ENCODE measurements at places on chromosomes 2 and 18.

- no peak for DNase-seq
These were observed 5.6 kb downstream of the ATP5MC3 start for GRCh38 chr2:175175896-175176295.

DNA sequence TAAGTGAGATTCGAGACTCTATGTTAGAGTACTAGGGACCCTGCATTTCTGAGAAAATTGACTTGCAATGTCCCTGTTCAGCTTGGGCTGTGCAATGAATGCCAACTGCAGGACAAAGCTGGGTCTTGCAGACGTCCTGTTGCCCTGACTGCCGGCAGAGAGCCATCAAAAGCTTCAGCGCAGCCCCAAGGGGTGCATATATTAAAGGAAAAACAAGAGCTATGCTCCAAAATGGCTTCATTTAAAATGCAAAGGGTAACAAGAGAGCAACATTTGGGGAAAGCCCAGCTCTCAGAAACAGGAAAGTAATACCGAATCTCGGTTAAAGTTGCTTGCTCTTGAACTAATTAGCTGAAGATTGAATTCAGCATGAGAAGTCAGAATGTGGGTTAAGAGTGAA lies 110.9 kb upstream of the PNPT1 start:
- no peak for DNase-seq

DNA sequence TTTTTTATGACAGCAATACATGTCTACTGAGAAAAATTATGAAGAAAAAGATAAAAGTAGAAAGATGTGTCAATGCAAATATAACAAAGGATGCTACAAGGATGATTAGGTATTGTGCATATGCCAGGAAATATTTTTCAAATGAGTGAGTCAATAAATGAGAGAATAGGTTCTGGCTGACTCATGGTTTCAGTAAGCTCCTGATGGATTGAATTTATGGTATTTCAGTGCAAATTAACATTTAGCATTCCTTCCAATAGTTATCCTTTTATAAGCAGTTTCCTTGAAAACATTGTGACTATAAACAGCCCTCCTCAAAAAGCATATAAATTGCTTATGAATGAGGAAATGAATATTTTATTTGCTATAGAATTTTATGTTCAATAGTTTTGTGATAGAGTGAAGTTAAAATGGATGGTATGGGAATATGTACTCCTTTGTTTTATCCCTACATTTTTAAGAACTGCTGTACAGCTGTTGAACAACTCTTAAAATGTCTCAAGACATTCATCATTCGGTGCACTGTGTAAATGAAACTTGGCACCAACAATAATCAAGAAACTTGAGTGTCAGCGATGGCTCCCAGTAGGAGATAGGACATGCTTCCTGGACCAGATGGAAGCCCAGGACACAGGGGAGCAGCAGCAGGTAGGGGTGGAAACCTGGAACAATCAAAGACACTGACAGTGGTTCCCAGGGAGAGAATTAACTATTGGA lies 144.7 kb downstream of the PMAIP1 start:
- DNase-seq: no peak

DNA sequence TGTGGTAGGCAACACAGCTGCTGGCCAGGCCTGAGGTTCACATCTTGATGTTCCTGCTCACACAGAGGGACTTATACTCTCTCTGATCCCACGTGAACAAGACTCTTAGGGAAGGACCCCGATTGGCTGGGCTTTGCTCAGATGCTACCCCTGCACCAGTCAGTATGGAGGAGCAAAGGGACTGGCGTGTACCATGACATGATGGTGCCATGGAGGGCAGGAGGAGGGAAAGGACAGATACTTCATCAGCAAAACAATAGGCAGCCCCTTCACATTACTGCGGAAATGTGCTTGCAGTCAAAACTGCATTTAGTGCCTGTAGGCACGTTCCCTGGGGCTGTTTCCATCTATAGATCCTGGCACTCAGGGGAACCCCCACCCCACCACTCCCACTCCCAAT lies 42.7 kb downstream of the ZFP36L2 start:
- no peak for DNase-seq

GRCh38 chr2:109091526-109091925 lies 37.5 kb upstream of the SH3RF3 start:
- DNase-seq: no peak

GRCh38 chr18:5543773-5544389 lies at the start of gene EPB41L3:
Gene EPB41L3, minus strand, starts transcription at chr18:5543997. Its CDS starts 54,814 bp downstream, at chr18:5489183.
- no peak for DNase-seq

- no peak for DNase-seq
These were observed 950 bp downstream of the KLHL30 start for GRCh38 chr2:238139196-238140039.

DNA sequence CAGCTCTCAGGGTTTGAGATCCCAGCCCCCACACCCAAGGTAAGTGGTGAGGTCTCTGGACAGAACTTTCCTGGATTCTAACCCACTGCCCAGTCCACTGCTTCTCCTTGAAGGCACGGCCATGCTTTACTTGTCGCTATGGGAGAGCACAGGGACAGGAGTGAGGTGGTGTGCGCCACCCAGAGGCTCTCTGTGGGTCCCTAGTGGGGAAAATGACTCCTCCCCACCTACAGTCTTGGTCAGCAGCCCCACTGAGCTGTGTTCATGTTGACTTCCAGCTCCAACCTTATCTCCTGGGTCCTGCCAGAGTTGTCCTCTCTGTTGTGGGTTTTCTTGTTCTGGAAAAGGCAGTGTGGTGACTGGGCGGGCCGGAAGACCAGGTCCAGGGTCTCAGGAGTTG lies 11.1 kb downstream of the TET3 start:
- DNase-seq: no peak

GRCh38 chr2:107376909-107377308 lies 449.8 kb upstream of the RGPD4 start:
- no peak for DNase-seq

GRCh38 chr2:114192362-114192761 lies 250.1 kb upstream of the DPP10 start:
- DNase-seq: no peak

- DNase-seq: no peak
These were observed 45.7 kb upstream of the TCF7L1 start for GRCh38 chr2:85087541-85087940.

- no peak for DNase-seq
These were observed 495.6 kb upstream of the ZEB2 start for GRCh38 chr2:145015561-145015960.

GRCh38 chr2:189049709-189050164 lies 75.6 kb downstream of the COL3A1 start:
- no peak for DNase-seq

DNA sequence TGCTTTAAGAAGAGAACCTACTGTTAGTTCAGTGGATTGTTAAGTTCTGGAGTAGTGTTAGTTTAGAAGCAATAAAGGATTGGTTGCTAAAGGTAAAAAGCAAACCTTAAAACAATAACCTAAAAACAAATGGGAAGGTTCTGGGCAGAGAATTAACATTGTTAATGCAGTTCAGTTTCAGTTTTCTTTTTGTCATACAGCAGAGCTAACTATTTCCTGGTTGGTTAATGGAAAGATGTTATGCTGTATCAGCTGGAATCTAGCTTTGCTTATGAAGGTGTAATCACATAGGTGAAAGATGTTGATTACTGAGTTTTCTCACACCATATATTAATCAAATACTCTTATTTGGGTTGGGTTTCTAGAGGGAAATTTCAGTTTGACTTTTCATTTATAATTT lies 23.8 kb downstream of the SMAD4 start:
- no peak for DNase-seq

GRCh38 chr2:130389783-130390182 lies 33.9 kb downstream of the PTPN18 start:
- no peak for DNase-seq

DNA sequence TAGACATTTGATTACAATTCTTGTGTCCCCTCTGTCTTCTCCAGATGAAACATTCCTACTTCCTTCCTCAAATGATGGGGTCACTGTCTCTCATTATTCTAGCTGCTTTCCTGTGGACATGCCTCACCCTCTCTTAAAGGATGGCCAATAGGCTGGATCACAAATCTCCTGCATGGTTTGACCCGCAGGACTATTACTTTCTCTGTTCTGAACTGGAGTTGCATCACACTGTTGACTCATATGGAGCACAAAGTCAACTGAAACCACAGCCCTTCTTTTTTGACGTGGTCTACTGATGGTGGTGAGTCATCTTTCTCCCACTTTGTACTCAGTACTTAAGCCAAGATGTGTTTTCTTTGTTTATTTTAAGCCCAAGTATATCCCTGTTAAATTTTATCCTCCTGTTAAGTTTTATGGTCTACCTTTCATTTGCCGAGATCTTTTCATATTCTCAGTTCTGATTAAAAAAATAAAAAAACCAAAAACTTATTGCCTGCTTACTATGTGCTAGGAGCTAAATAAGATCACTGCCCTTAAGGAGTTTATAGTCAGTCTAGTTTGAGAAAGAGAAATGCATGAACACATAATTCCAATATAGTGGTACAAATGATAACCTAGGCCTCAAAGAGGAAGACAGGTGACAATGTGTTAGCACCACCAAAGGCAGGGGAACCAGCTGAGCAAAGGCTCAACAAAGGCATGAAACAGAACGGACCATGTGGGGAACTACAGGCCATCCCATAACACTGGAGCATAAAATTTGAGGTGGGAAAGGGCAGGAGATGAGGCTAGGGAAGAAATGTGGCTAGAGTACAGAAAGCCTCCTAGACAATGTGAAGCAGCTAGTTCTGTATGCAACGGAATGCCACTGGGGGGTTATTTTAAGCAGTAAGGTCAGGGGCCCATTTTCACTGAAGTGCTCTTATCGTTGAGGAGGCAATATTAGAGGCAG lies 67.6 kb upstream of the ZFP36L2 start:
- DNase-seq: no peak

- no peak for DNase-seq
These were observed 23.3 kb upstream of the IL18RAP start for GRCh38 chr2:102399499-102400141.

DNA sequence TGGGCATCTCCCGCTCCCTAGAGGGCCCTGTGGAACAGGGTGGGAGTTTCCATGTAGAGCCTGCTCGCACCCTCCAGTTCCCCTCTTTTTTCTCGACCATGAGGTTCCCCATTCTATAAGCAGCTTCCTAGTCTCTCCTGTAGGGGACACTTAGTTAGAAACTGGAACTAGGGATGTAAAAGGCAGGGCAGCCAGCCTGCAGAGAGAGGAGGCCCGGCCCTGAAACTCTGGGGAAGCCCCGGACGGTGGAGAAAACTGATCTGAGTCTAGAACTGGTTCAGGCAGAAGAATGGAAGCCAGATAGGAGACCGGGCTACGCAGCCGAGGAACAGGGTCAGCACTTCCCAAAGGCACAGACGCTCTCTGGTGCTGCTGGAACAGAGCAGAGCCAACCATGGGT lies 51.6 kb upstream of the ATG16L1 start:
- DNase-seq: no peak

GRCh38 chr2:168424112-168424951 lies 31.7 kb upstream of the CERS6 start:
- no peak for DNase-seq

GRCh38 chr2:177796654-177797415 lies 275.7 kb downstream of the PDE11A start:
- DNase-seq: no peak

DNA sequence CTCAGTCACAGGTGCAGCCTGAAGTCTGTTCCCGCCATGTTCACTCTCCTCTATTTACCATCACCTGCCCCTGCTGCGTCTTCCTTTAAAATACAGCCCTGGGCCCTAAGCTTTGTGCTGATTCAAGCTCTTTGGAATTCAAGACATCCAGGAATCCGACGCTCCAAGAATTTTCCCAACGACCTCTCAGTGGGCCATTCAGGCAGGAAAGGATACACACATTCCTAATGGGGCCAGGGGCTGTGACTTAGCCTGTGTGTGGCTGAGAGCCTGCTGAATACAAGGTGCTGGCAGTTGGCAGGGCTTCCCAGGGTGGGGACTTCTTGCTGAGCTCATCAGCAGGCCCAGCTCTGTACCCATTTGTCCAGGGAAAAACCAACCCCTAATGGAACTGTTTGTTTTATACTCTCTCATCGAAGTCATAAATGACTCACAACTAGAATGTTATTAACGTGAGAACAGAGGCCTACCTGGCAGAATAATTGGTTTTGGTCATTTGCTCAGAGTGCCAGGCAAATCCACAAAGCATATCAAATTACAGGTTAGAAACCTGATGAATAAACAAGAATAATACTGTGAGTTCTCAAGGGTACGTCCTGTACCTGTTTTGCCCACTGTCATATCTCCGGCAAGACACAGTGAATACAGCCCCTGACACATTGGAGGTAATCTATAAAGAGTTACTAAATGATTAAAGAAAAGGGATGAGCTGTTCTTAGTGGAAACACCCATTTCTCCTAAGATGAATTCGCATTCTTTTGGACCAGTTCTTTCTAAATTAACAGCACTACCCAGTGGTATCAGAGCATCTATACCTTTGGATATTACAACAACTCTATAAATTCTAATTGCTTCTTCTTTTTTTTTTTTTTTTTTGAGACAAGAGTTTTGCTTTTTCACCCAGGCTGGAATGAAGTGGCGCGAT lies 12.6 kb upstream of the KCMF1 start:
- DNase-seq: no peak

GRCh38 chr2:75896779-75897366 lies 186.2 kb upstream of the GCFC2 start:
- no peak for DNase-seq

DNA sequence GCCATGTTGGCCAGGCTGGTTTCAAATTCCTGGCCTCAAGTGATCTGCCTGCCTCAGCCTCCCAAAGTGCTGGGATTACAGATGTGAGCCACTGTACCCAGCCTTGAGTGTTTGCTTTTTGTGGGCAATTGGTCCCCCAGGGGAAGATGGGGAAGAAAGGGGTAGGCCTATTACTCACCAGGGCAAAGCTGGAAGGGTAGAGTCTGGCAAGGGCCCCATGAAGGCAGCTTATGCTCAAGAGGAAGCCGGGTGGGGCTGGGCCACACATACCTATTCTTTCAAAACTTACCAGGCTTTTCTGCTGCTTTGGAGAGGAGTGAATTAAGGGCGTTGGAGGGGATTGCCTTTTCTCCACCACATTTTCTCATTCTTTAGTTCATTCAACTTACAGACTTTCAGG lies 24.5 kb upstream of the CD28 start:
- DNase-seq: no peak

- no peak for DNase-seq
These were observed 28.7 kb downstream of the SRSF7 start for GRCh38 chr2:38722271-38723061.

DNA sequence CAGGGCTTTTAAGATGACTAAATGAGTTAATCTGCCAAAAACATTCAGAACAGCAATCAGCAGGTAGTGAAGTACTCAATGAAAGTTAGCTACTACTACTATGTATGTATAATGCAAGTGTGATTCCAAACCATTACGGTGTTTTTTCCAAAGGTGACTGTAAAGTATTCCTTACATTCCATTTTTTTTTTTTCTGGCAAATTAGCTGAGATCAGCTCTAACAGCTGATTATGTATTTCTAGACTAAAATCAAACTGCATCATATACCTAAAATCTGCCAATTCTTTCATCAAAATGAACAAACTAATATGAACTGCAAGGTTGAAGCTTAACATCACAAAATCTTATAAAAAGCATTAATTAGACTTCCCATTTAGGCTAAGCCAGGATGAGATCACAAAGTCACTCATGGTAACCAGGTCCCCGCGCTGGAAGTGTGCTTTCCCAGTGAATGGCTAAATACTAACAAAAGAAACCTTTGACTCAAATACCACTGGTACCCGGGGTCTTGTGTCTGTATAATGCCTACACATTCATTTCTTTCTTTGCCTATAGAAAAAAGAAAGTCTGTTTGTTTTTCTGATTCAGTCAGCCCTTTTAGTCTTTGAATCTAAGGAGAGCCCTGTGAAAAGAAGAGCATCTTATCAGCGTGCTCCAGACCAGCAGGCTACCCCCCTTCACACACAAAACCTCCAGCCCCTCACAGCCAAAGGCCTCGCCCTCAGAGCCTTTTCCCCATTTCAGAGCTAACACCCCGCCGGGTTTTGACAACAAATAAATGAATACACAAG lies 88.3 kb downstream of the RBMS1 start:
- DNase-seq: no peak

GRCh38 chr2:11891028-11891427 lies 144.6 kb downstream of the LPIN1 start:
- no peak for DNase-seq

Measured in cerebellar nuclear complex (tissue), 1 donor.